PC-3 (cell line): ENCODE measurements at places on chromosomes 2 and 18. TPM values are rescaled to one million over a fixed set of nuclear protein-coding genes. Genes with fewer than 3 reads are reported as not detected.

CENPA gene
- 40.8 and 42.4 TPM in 2 replicates for total RNA-seq

RAPH1 gene
- total RNA-seq = 7.0 and 40.3 TPM in 2 replicates

FNDC4 gene
- 1.7 and 4.7 TPM in 2 replicates for total RNA-seq

ITM2C gene
- total RNA-seq = 111 and 113 TPM in 2 replicates

- H3K27me3 ChIP-seq = peaks cover 36% of the 10 kb centered on the region
- H3K4me3 ChIP-seq = no peak overlapping the region
- no peak overlapping the region for H3K27ac ChIP-seq
- no peaks in the 10 kb centered on the region for H3K4me1 ChIP-seq
Measured at GRCh38 chr18:25125680-25126079, 226.3 kb downstream of the ZNF521 start.

GRCh38 chr2:45458909-45459563, 152.0 kb downstream of the SRBD1 start:
- H3K27me3 ChIP-seq = no peaks in the 10 kb centered on the region
- H3K4me3 ChIP-seq = no peak overlapping the region
- H3K4me1 ChIP-seq = peaks cover 21% of the 10 kb centered on the region
- H3K36me3 ChIP-seq = no peaks in the 10 kb centered on the region
- peak overlapping the region; percentile 36 for H3K27ac ChIP-seq

DNA sequence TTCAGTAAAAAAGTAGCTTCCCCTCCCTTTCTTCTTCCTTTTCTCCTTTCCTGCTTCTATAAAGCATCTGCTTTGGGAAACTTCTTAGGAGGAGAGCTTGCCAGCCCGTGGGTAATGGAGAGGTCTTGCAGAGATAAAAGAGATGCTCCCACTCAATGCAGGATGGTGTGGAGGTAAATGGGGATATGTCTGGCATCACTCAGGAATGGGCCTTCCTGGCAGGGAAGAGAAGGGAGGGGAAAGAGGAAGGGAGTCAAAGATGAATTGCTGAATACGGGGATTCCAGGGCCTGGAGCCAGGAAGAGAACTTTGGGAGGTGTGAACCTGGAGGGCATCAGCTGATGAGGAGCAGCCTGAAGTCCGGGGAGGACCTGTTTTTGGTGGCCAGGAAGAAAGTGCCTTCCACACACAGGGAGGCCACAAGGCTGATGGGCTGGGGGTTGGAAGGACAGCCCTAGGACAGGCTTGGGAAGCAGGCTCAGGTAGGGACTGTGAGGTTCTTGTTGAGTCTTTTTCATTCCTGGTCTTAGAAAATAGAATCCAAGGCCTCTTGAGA, 25.2 kb downstream of the IL1B start:
- H3K36me3 ChIP-seq = no peaks in the 10 kb centered on the region
- peak overlapping the region; percentile 85 for H3K27ac ChIP-seq
- H3K4me1 ChIP-seq = peaks cover 19% of the 10 kb centered on the region
- H3K27me3 ChIP-seq = no peaks in the 10 kb centered on the region
- no peak overlapping the region for H3K4me3 ChIP-seq

- peak overlapping the region; percentile 23; the same call in 1 of the 2 replicates for H3K27ac ChIP-seq
- peaks cover 32% of the 10 kb centered on the region for H3K4me1 ChIP-seq
- peak overlapping the region; percentile 4; the same call in 1 of the 2 replicates for H3K4me3 ChIP-seq
- H3K36me3 ChIP-seq = no peaks in the 10 kb centered on the region
- peak; percentile 67 for DNase-seq
- H3K27me3 ChIP-seq = no peaks in the 10 kb centered on the region
Measured at GRCh38 chr2:204665207-204665606, 119.9 kb downstream of the PARD3B start.
